ENCODE measurements at places on chromosomes 16 and 17. TPM values are rescaled to one million over a fixed set of nuclear protein-coding genes. Genes with fewer than 3 reads are reported as not detected.
A peak's percentile ranks its signal among the peaks of the same experiment; 100 is the strongest.

Gene OR3A2
- total RNA-seq: 2.2 TPM

Gene PYY
- not detected for total RNA-seq

Gene SPNS3
- total RNA-seq: 1.1 TPM

Gene JUP
- 31.1 TPM for total RNA-seq

Gene PYDC1
- not detected for total RNA-seq

Gene TGFB1I1
- total RNA-seq: 2.6 TPM

Gene KRTAP4-4
- total RNA-seq: not detected

Gene CES3
- total RNA-seq: 0.61 TPM

Gene KAT8
- total RNA-seq: 93.7 TPM

GRCh38 chr17:43393944-43394482 is 4.8 kb upstream of the ARL4D start:
- peak overlapping the region; percentile 41 for H3K27ac ChIP-seq
- peaks cover 42% of the 10 kb centered on the region for H3K4me1 ChIP-seq

DNA sequence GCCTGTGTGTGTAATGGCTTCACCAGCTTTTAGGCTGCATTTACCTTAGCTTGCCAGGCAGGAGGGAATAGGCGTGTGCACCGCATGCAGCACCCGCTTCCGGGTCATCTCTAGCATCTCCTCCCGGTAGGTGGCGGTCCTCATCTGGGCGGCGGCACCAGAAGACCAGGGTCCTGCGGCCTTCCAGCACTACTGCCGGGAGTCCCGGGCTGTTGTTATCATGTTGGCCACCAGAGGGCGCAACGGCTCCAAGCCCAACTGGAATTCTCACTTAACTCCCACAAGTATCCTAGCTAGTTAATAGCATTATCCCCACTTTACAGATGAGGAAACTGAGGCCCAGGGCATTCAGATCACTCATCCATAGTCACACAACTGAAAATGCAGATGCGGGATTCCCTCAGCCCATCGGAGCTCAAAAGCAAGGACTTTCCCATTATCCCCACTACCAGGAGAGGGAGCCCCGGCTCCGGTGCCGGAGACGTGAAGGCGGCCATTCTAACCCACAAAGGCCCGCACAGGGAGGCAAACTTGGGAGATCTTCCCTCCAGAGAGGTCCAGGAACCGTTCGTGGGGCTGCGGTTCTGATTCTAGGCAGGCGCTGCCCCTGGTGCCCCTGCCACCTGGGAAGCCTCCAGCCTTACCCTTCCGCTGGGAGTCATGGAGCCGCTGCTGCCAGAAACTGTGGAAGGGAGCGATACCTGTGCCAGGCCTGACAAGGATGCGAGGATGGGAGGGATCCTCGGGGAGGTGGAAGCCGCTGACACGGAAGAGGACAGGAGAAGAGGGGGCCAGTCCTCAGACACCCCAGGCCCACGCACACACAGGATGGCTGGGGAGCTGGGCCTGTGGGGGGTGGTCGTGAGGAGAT is 23.9 kb downstream of the LGALS9 start:
- no peak overlapping the region for H3K27ac ChIP-seq
- DNase-seq: peak; percentile 61
- H3K4me3 ChIP-seq: no peak overlapping the region

DNA sequence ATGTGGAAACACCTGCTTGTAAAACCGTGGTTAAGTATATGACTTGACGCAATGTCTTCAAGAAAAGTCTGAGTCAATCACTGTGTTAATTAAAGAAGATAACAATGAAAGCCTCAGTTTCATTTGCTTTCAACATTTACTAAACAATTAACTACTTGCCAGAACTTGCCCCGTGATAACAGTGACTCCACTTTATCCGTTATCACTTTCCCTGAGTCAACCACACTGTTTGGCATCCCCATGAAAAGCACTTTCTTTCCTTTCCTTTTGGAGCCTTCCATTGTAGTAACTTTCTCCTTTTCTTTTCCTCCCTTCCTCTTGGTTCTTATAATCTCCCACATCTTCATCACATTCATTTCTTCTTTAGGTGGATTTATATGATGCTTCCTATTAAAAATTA is 435.1 kb upstream of the GOT2 start:
- no peak for DNase-seq
- no peak overlapping the region for H3K27ac ChIP-seq
- no peaks in the 10 kb centered on the region for H3K27me3 ChIP-seq
- no peaks in the 10 kb centered on the region for H3K4me1 ChIP-seq

DNA sequence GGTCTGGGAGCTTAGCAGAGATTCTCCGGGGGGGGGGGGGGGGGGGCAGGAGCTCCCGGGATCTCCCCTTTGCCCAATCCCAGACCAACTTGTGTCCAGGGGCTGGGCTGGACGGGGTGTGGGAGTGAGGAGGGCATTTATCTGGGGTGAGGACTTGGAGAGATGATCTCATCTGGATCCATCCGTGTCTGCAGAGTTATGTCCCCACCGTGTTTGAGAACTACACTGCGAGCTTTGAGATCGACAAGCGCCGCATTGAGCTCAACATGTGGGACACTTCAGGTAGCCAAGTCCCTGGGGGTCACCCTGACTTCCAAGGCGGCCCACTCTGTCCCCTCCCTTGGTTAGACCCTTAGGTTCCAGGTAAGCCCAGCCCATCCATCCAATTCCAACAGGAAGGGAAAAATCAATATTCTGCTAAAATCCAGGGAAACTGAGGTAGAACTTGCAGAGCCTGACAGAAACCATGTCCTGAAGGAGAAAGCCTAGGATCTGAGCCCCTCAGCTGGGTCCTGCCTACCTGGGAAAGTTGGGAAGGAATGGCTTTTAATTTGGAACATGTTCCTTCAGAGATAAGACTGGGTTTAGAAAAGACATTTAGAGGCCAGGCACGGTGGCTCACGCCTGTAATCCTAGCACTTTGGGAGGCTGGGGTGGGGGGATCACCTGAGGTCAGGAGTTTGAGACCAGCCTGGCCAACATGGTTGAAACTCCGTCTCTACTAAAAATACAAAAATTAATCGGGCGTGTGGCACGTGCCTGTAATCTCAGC is 921 bp downstream of the RND2 start:
- H3K4me3 ChIP-seq: peak overlapping the region; percentile 38
- H3K27me3 ChIP-seq: no peaks in the 10 kb centered on the region
- peaks cover 22% of the 10 kb centered on the region for H3K4me1 ChIP-seq

DNA sequence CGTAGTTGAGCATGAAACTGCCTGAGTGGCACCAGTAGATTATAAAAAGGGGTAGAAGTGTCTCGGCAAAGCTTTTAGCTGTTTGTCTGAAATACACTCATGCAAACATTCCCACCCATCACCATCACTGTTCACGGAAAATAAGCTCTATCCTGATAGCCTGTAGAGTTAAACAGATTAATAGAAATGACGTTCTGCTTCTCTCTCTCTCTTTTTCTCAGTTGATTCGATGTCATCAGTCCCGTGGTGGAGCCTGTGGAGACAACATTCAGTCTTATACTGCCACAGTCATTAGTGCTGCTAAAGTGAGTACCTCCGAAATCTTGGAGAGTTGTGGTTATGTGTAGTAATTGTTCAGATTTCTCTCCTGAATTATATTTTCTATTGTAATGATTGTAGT is 224.7 kb downstream of the BCAS3 start:
- no peak overlapping the region for H3K4me3 ChIP-seq
- peaks cover 22% of the 10 kb centered on the region for H3K36me3 ChIP-seq
- no peak overlapping the region for H3K27ac ChIP-seq
- no peak for DNase-seq

GRCh38 chr16:69057400-69058378 is 47.8 kb upstream of the HAS3 start:
- DNase-seq: no peak
- H3K4me1 ChIP-seq: no peaks in the 10 kb centered on the region
- H3K27me3 ChIP-seq: no peaks in the 10 kb centered on the region
- peaks cover 23% of the 10 kb centered on the region for H3K36me3 ChIP-seq
- H3K27ac ChIP-seq: no peak overlapping the region
- no peak overlapping the region for H3K4me3 ChIP-seq

DNA sequence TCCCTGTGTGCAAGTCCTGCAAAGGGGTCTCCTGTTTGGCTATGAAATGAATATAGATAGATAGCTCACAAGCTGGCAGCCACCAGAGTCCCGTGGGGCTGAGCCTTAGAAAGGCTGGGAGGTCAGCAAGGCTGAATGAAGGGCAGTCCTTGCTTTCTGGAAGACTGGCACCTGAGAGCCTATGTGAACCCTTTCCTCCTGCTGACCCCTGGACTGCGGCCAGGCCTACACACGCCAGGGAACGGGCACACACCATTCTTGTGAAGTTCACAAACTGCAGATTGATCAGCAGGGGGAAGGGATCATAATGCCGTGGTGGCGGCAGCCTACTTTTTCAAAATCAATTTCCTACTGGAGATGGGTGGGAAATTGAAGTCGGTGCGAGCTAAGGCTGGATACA is 985 bp upstream of the C17orf107 start:
- peaks cover 43% of the 10 kb centered on the region for H3K4me1 ChIP-seq
- DNase-seq: no peak
- H3K27ac ChIP-seq: peak overlapping the region; percentile 41
- peaks cover 35% of the 10 kb centered on the region for H3K36me3 ChIP-seq

DNA sequence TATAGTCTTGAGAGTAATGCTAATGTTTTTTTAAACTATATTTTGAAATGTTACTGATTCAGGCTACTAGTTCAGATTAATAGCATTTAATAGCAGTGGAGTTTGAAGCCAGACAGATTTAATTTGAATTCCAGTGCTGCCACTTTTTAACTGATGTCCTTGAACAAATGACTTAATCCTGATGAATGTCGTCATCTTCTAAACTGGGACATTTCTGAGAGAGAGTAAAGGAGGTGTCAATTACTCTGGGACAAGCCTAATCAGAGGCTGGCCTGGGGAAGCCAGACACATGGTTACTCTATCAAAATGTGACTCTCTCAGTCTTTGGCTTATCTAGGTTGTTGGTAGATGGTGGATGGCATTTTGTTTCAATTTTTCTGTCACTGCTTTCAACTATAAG is 246.7 kb downstream of the HS3ST3A1 start:
- H3K4me3 ChIP-seq: no peak overlapping the region
- no peaks in the 10 kb centered on the region for H3K36me3 ChIP-seq
- no peak overlapping the region for H3K27ac ChIP-seq
- DNase-seq: no peak
- no peaks in the 10 kb centered on the region for H3K27me3 ChIP-seq

- H3K27ac ChIP-seq: no peak overlapping the region
- no peaks in the 10 kb centered on the region for H3K4me1 ChIP-seq
- no peaks in the 10 kb centered on the region for H3K36me3 ChIP-seq
- H3K27me3 ChIP-seq: peaks cover 2% of the 10 kb centered on the region
Observed at GRCh38 chr17:51796026-51796425, 362.5 kb downstream of the CA10 start.

DNA sequence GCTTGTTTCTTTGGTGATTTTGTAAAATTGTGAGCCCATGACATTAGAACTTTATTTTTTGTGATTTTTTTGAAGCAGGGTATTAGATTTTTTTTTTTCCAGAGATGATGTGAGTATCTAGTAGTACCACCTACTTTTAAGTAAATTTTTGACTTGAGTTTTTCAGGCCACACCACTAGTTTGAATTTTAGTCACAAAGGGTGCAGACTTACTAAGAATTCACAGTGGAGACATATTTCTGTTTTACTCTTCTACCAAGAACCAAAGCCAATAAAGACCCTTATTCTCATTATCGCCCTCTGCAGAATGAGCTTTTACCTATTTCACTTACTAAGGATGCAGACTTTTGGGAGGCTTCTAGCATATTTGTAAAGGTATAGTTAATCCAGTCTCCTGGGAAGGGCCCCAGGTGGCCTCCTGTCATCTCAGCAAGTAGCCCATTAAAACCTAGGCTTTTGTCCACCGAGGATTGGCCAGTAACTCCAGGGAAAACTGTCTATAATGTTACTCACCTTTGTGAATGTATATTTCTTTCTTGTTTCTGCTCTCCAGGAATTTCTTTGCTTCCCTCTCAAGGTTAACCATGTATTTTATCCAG is 30.6 kb downstream of the NLK start:
- peaks cover 63% of the 10 kb centered on the region for H3K4me1 ChIP-seq
- DNase-seq: no peak
- H3K27ac ChIP-seq: peak overlapping the region; percentile 4
- no peak overlapping the region for H3K4me3 ChIP-seq
- H3K27me3 ChIP-seq: no peaks in the 10 kb centered on the region
- peaks cover 25% of the 10 kb centered on the region for H3K36me3 ChIP-seq

DNA sequence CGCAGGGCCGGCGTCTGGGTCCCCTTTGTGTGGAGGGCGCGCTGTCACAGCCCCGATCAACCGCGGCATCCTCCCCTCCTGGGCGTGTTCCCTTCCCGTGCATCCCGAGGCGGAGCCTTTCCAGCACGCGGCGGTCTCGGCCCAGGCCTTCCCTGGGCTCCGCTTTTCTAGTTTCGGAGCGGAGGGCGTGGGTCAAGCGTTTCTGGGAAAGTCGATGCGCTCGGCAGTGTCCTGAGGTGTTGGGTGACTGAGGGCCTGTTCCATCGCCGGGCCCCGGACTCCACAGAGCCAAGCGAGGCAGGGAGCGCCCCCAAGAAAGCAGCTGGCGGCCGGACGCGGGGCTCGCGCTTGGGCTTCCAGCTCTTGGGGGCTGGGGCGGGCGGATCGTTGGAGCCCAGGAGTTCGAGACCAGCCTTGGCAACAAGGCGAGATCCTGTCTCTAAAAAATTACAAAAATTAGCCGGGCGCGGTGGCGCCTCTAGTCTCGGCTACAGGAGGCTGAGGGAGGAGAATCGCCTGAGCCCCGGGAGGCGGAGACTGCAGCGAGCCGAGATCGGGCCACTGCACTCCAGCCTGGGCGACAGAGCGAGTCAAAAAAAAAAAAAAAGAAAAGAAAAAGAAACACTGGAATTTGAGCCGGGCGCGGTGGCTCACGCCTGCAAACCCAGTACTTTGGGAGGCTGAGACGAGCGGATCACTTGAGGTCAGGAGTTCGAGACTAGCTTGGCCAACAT is 806 bp downstream of the IFT140 start:
- peaks cover 44% of the 10 kb centered on the region for H3K4me1 ChIP-seq
- DNase-seq: no peak
- H3K36me3 ChIP-seq: peaks cover 15% of the 10 kb centered on the region
- peak overlapping the region; percentile 88 for H3K4me3 ChIP-seq

- H3K36me3 ChIP-seq: no peaks in the 10 kb centered on the region
- no peaks in the 10 kb centered on the region for H3K27me3 ChIP-seq
- no peak overlapping the region for H3K4me3 ChIP-seq
Observed at GRCh38 chr17:17527534-17527933, 31.3 kb upstream of the RASD1 start.

- H3K4me1 ChIP-seq: no peaks in the 10 kb centered on the region
- H3K27ac ChIP-seq: no peak overlapping the region
- DNase-seq: no peak
- peaks cover 4% of the 10 kb centered on the region for H3K27me3 ChIP-seq
- no peaks in the 10 kb centered on the region for H3K36me3 ChIP-seq
Observed at GRCh38 chr17:33233811-33234177, 59.3 kb downstream of the ASIC2 start.

GRCh38 chr17:61360318-61360943 is 39.2 kb upstream of the TBX2 start:
- DNase-seq: no peak
- no peak overlapping the region for H3K27ac ChIP-seq
- H3K4me3 ChIP-seq: no peak overlapping the region
- no peaks in the 10 kb centered on the region for H3K4me1 ChIP-seq

All from activated B cell treated with CpG ODN at 0.5 μM for 24 hours (primary cell).